ENCODE measurements at places on chromosomes 13 and 19.

DNA sequence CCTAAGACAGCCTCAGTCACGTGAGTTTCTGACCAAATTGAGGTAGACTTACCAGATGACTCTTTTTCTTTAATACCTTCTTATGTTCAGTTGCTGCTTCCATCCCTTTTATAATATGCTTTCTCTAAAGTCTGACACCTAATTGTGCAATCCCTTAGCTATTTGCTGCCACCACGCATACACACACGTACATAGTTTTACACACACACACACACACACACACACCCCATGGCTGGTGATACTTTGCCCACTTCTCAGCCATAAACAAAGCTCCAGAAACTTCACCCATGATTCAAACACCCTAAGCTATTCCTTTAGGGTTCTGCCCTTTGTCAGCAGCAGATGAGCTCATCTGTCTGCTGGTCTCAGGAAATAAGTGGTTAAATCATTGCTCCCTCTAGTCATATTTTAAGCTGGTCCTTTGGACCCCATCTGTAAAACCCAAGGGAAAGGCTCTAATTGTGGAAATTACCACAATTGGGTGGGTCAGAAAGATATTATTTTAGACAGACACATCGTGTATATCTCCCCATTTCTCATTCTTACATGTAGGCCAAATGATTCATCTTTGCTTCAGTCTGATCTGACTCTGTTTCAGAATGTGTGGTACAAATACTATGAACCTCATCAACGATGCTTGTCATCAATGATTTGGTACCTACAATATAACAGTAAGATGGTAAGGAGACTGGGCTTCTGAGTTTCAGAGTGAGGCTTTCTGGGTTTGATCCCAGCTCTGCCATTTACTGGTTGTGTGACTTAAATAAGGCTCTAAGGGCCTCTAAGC, 69.2 kb downstream of the NALCN start:
- no peak for DNase-seq

- peak; percentile 77 for DNase-seq
These were observed 1.7 kb downstream of the ITM2B start for GRCh38 chr13:48234566-48235340.

DNA sequence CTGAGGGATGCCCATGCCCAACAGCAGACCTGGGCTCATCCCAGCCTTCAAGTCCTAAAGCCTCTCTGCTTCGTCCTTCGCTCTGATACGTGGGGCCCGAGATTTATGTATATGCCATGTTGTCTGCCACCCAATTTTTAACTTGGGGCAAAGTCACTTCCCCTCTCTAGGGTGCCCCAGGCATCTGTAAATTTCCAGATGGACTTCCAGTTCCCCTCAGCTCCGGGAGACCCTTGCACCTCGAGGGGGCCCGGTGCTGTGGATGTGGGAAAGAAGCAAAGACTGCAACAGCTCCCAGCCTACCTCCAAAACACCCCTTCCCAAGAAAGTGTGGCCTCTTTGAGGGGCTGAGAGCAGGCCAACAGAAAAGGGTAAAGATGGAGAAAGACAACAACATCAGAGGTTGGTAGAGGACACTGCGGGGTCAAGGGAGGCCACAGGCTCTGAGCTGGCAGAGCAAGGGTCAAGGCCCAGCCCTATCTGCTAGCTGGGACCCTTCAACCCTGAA, 97.4 kb downstream of the STK24 start:
- no peak for DNase-seq

- DNase-seq, result no peak
These were observed 75.8 kb downstream of the TBC1D4 start for GRCh38 chr13:75405976-75406703.

DNA sequence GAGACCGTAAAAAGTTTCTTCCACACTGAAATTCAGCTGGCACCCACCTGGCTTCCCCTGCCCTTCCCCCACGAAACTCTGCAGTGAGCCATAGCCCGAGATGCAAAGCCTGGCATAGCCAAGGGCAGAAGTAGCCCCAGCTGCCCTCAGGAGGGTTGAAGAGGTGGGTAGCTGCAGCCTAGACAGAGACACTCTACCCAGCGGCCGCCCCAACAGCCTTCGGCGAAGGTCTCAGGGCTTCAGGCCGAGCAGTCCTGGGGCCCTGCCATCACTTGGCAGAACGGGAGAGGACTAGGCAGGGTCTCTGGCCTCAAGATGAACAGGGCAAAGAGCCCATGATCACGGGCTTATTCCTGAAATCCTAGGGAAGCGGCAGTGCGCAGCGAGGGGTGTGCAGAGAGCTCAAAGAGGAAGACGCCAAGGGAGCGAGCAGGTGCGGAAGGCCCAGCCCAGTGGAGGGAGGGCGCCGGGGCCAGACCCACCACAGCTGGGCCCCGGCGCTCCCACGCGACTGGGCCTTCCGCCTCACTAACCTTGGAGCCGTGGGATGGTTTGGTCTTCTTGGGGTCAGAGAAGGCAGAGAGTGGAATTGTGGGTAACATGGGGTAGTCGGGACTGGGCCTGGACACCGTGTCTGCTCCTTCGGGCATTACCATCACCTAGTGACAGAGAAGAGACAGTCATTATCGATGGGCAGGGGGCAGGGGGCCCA, 53.2 kb downstream of the MLLT1 start:
- DNase-seq, result no peak

GRCh38 chr13:21929400-21929799, 258.5 kb downstream of the FGF9 start:
- DNase-seq, result no peak

- no peak for DNase-seq
These were observed 6.3 kb downstream of the COPE start for GRCh38 chr19:18912933-18913332.

- peak; percentile 90 for DNase-seq
These were observed 134.3 kb downstream of the ZDHHC20 start for GRCh38 chr13:21324803-21325202.

DNA sequence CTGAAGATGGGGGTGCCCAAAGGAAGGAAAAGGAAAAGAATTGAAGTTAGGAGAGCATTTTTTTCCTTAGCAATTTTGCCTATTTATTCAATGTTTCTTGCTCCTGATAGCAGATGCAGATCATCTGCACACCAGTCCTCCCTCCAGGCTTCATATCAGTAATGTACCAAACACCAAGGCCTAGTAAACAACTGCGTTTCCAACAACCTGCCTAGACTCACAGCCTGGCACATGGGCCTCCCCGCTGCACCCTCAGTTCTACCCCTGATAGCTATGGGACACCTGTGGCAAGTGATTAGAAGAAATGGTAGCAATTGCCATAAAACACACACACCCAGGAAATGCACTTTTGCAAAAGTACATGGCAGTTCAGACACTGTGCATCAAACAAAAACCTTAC, 30.4 kb upstream of the HMGB1 start:
- DNase-seq, result no peak

DNA sequence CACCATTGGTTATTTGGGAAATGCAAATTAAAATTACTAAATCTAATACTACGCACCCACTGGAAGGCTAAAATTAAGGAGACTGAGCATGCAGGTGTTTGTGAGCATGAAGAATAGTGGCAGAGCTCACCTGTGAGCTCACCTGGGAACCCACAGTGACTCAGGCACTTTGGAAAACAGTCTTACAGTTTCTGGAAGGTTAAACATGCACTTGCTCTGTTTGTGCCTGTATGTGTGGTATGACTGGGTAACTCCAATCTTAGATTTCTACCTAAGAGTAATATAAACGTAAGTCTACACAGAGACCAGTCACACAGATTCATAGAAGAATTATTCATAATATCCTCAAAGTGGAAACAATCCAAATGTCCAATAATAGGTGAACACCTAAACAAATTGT, 318.8 kb downstream of the ATP8A2 start:
- DNase-seq, result no peak

GRCh38 chr19:6721773-6722172, 1.3 kb upstream of the C3 start:
- peak; percentile 8 for DNase-seq

- no peak for DNase-seq
These were observed 78.3 kb downstream of the IER2 start for GRCh38 chr19:13228561-13228960.
